Activated CD4-positive, alpha-beta T cell treated with anti-CD3 and anti-CD28 coated beads for 36 hours (primary cell): ENCODE measurements at places on chromosomes 13 and 19.

- DNase-seq = peak; percentile 51
Observed at GRCh38 chr13:27450921-27451471, 632 bp upstream of the MTIF3 start.

DNA sequence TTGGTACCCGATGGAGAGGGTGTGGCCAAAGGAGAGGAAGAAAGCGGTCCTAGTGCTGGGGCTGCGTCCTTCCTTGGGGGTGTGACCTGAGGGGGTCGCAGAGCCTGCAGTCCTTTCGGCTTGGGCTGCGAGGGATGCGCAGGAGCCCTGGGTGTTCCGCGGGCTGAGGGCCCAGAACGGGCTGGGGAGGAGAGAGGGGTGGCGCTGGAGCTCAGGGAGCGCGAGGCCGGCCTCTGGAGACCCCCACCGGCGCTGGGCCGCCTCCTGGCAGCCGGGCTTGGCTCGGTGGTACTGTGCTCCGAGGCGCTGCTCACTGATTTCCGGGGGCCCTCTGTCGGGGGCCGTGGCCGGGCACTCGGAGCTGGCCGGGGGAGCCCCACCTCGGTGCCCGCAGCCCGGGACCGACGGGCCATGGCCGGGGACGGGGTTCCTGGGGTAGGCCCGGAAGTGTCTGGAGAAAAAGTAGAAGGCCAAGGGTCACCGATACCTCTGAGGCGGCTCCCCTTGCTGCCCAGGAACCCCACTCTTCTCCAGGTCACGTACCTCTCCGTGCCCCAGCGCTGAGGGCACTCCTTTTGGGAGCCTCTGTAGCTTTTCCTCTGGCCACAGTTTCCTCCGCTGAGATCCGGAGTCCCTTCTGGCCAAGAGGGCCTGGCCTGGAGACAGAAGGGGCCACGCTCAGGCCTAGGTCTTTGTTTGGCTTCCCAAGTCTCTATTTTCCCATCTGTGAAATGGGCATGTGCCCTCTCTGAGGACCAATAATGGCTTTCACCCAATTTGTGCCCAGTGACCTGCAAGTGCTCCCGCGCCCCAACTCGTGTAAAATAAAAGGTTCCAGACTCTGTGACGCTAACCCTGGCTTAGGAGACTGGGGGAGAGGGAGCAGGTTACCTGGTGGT is 1.6 kb downstream of the PRR36 start:
- DNase-seq = no peak

DNA sequence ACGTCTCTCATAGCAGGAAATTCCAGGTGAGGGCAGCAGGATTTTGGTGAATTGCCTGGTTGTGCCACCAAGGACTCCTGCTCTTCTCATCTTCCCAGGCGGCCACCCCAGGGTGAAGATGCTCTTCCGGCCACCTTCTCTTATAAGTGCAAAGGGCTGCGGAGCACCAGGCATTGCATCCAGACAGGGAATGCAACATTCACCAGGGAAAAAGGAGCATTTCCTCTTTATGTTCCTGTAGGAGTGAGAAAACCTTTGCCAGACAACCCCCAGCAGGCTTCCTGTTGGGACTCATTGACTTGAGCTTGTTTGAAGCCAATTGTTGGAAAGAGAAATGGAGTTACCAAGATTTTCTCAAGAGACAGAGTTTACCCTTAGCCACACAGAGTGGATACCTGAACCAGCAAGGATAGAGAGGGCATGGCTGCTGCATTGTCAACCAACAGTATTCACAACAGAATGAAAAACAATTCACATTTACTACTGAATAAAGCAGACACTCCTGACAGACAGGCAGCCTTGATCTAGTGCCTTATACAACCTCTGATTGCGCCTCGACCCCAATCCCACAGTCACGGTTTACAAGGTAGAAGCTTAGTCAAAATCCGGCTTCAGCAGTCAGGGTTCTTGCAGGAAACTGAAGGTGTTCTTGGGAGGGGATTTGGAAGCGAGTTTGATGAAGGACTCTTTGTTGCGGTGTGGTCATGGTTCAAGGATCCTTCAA is 1.8 kb upstream of the ATP11A start:
- DNase-seq = no peak

GRCh38 chr13:36101157-36101556 is 30.0 kb downstream of the DCLK1 start:
- DNase-seq = no peak

DNA sequence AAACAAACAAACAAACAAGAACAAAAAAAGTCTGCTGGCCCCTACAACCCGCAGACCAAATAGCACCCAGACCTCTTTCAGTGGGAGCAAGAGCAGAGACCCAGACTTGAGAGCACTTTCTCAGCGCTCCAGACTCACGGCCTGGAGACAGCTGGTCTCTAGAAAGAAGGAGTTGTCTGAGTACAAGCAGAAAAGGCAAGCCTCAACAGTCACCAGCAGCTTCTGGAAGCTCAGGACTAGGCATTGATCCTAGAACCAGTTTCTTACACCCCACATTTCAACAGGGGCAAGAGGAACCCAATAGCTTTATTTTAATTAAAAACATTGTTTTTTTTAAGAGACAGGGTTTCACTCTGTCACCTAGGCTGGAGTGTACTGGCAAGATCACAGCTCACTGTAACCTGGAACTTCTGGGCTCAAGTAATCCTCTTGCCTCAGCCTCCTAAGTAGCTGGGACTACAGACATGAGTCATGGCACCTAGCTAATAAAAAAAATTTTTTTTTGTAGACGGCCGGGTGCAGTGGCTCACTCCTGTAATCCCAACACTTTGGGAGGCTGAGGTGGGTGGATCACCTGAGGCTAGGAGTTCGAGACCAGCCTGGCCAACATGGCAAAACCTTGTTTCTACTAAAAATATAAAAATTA is 30.4 kb downstream of the RASL11A start:
- DNase-seq = no peak

GRCh38 chr13:44578067-44578400 is 1.9 kb upstream of the TSC22D1 start:
- no peak for DNase-seq

- DNase-seq = no peak
Observed at GRCh38 chr13:99959127-99959539, 12.4 kb downstream of the ZIC5 start.

DNA sequence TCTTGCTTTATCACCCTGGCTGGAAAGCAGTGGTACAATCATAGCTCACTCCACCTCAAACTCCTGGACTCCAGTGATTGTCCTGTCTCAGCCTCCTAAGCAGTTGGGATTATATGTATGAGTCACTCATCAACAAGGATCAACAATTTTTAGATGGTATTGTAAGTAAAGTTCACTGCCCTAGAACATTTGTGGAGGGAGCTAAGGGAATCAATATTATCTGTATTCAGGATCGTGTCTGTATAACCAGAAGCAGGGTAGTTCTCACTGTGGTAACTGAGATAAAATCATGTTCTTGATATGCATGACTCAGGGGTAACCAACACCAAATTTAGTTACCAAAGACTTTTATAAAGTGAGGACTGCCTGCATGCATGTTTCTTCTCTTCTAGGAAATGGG is 27.0 kb downstream of the ZMYM5 start:
- no peak for DNase-seq

- peak; percentile 35 for DNase-seq
Observed at GRCh38 chr13:94617389-94618000, 15.8 kb downstream of the GPR180 start.

DNA sequence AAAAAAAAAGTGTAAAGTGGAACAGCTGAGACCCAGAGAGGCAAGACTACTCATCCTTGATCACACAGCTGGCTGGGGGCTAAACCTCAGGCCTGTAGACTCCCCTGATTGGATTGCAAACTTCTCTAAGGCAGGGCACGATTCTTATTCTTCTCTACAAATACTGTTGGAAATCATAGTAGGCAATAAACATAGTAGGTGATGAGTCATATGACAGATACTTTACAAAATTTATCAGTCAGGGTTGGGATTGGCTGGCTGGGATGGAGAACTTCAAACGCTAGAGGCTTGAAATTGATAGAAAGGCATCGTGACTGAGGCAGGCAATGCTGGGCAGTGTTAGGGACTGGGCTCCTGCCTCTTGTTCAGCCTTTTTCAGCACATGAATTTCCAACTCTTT is 5.9 kb upstream of the MATK start:
- DNase-seq = no peak

DNA sequence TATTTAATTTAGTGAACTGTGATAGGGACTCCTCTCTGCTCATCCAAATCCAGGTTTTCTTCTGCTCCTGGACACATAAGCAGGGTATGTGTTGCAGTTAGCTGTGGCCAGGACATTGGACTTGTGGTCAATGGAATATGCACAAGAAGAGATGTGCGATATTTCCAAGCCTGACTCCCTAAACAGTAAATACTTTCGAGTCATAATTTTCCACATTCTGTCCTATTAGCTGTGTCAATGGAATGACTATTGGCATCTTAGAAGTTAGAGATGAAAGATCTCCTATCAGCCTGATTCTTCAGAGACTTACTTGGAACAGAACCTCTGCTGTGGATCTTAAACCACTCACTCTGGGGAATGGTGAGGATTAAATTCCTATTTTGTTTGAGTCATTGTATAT is 771.0 kb downstream of the EFNB2 start:
- DNase-seq = no peak

DNA sequence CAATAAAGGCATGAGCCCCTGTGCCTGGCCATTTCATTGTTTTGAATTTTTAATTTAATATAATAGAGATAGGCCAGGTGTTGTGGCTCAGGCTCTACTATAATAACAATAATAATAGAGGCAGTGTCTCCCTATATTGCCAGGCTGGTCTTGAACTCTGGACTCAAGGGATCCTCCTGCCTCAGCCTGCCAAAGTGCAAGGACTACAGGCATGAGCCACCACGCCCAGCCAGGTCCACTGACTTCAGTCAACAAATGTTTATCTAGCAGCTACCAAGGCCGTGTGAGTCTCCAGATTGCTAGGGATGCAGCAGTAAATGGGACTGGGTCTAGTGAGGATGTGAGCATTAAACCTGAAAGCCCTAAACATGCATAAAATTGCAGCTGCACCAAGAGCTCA is 13.8 kb upstream of the ILF3 start:
- no peak for DNase-seq

DNA sequence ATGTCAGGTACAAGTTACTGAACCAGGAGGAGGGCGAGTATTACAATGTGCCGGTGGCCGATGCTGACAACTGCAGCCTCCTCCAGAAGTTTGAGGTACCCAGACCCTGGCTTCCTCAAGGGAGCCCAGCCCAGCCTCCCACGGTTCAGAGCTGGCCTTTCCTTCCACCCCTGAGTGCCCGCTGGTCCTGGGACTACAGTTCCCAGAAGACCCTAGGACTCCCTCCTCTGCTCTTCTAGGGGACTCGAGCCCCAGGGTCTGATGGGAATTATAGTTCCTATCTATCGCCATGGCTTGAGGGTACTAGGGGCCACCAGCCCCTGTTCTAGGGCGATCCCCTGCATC is 11.0 kb downstream of the PRKCG start:
- DNase-seq = no peak

GRCh38 chr19:57363688-57364181 is 384 bp downstream of the TRAPPC2B start:
- no peak for DNase-seq

- DNase-seq = peak; percentile 9
Observed at GRCh38 chr19:23916991-23917390, 2.3 kb downstream of the ZNF726 start.

DNA sequence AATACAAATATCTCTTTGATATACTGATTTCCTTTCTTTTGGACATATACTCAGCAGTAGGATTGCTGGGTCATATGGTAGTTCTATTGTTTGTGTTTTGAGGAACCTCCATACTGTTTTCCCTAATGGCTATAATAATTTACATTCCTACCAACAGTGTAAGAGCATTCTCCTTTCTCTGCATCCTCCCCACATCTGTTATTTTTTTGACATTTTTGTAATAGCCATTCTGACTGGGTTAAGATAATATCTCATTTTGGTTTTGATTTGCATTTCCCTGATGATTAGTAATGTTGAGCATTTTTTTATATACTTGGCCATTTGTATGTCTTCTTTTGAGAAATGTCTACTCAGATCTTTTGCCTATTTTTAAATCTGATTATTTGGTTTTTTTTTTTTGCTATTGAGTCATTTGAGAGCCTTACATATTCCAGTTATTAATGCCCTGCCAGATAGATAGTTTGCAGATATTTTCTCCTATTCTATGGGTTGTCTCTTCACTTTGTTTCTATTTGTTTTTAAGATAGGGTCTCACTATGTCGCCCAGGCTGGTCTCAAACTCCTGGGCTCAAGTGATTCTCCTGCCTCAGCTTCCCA is 95.7 kb downstream of the FNDC3A start:
- DNase-seq = no peak

DNA sequence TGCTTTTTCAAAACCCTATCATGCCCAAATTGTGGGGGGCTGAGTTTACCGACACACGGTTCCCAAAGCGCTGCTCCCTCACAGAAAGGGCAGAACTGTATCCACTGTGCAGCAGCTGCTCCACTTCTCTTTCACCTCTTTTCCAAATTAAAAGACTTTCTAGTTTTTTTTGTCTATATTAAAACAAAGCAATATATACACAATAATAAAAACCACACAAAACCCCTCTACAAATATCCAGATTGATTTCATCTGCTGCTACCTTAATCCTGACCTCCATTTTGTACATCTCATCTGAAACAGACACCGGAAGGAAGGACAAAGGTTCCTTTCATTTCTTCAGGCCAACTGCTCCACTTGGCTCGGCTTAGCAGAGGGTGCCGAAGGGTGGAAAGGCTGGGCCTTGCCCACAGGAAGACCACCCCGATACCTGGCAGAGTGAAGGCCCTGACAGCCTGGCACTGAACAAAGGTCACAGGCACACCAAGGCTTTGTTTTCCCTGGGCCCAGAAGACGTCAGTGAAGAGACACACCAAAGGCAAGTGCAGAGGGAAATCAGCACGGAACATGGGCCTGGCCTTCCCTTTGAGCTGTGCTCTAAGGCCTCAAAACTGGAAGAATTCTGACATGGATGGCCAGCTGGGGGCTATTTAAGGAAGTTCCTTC is 71.6 kb downstream of the LATS2 start:
- DNase-seq = no peak

- DNase-seq = no peak
Observed at GRCh38 chr13:20105161-20105689, 55.6 kb downstream of the GJA3 start.

- no peak for DNase-seq
Observed at GRCh38 chr13:77390391-77390790, 63.5 kb upstream of the MYCBP2 start.

DNA sequence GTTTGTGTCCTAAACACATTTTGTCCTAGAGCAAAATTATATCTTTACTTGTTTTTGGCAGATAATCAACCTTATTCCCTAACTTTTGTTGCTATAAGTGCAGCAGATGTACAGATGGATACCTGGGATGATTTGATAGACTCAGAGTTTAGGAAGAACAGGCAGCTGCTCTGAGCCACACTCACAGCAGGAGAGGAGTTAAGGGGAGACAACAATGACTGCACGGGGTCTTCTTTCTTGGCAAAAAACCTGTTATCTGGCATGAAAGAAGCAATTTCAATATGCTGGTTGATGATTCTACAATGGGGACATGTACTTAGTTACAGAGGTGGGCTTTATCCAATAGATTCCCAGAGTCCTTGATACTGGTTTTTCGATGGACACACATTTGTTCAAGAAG is 258.9 kb upstream of the PCDH9 start:
- no peak for DNase-seq
